Smooth muscle cell of the umbilical artery (primary cell): ENCODE measurements at places on chromosomes 6 and 20. TPM values are rescaled to one million over a fixed set of nuclear protein-coding genes. Genes with fewer than 3 reads are reported as not detected.

The ABCF1 gene
- 35.9 and 54.6 TPM in 2 replicates for total RNA-seq

The CCN6 gene
- total RNA-seq: not detected in 2 replicates

The ANKRD66 gene
- total RNA-seq: not detected in 2 replicates

The COL21A1 gene
- total RNA-seq: 0.05 and 0.30 TPM in 2 replicates

The FAM83B gene
- 0.09 TPM in 1 of 2 replicates, not detected in the other for total RNA-seq

The UBR2 gene
- 30.0 and 31.4 TPM in 2 replicates for total RNA-seq

The ZSCAN23 gene
- 3.3 and 7.4 TPM in 2 replicates for total RNA-seq

The BFSP1 gene
- total RNA-seq: 1.0 and 3.6 TPM in 2 replicates

The POLH gene
- 27.6 and 47.4 TPM in 2 replicates for total RNA-seq
